ENCODE measurements at places on chromosomes 12 and 14. TPM values are rescaled to one million over a fixed set of nuclear protein-coding genes. Genes with fewer than 3 reads are reported as not detected.

DNA sequence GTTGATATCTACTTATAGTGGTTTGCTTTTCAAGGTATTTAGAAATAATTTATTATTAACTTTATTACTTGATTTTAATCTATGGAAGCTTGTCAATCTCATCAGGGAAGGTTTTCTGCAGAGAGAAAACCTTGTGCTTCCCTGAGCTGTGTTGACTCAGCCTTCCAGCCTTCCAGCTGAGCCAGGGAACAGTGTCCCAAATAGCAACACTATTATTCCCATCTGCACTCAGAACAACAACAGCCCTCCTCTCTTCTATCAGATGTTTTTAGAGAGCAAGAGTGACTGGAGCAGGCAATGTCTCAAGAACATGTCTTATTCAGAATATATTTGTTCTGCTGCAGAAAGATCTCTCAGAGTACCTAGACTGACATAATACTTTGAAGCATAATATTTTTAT is 389.9 kb upstream of the GARIN6 start:
- no peak for DNase-seq

The TAS2R46 gene
- total RNA-seq = not detected

GRCh38 chr14:61581340-61581739 is 114.0 kb upstream of the HIF1A start:
- DNase-seq = no peak

DNA sequence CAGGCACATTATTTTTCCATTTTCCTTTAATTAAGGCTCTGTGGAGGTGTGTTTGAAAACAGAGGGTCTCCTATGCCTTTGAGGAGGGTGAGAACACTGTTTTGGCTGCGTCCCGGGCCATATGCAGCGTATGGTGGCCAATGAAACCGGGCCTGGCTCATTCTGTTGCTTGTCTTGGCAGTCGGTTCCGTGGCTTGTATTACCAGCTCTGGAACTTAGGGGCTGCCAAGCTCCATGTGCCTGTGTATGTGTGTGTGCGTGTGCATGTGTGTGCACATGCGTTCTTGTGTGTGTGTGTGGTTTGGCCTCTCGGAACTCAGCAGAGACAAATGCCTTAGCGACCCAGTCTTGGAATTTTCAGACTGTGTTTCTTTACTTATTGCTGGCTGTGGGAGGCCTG is 2.7 kb downstream of the JDP2 start:
- no peak for DNase-seq

The B4GALNT1 gene
- 14.4 TPM for total RNA-seq

The KRT73 gene
- total RNA-seq = not detected

The FBXL14 gene
- total RNA-seq = 5.6 TPM

- no peak for DNase-seq
Measured at GRCh38 chr14:70149596-70150165, 39.1 kb downstream of the SLC8A3 start.

DNA sequence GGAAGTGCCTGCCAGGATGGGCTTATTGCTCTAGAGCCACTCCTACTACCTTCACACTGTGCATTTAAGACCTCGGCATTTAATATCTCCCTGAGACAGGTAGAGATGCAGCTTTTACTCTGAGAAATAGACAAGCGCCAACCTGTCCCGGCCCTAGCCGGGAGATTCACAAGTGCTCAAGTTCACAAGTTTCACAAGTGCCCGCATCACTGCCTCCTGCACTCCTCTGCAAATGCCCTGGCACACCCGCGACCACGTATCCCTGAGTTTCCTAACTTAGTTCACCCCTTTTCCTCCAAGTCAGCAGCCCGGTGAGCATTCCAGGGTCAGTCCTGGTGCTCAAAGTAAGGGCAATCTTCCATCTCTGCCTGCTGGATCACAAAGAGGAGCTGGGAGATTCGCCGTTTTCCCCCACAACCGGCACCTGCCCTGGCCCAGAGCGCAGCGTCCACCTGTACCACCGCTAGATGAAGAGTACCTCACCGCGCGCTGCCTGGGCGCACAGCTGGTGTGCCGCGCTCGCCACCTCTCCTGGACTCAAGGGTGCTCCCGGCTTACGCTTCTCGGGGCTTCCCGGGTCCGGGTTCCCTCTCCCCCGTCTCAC is 5.0 kb upstream of the SLC38A4 start:
- DNase-seq = no peak

DNA sequence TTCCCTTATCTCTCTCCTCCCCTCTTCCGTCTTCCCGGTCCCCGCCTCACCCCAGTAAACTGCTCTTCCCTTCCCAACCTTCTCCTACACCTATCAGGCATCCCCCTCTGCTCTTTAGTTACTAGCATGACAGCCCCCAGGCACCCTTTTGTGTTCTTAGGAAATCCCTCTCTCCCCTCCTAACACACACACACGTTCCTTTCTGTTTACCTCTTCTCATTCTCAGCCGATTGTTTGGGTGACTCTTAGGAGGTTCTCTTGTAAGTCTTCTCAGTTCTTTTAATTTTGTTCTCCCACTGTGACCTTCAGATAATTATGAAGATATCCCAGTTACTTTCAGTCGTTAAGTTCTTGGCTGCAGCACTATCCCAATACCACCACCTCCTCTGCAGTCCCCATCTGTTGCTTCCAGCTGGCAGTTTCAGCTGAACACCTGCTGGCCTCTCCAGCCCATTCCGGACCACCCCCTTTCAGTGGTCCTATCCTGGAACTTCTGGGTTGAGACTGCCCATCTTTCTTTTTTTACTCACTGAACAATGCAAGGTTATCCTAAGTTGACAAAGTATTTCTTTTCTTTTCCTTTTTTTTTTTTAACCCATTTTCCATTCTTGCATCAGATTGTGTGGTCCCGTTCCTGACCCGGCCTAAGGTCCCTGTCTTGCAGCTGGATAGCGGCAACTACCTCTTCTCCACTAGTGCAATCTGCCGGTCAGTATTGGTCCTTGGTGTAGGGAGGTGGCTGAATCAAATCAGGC is 711 bp downstream of the MARS1 start:
- DNase-seq = no peak

GRCh38 chr12:47920913-47921312 is 16.1 kb upstream of the VDR start:
- no peak for DNase-seq

- DNase-seq = peak; percentile 20
Measured at GRCh38 chr14:68405961-68406360, 386.9 kb downstream of the ZFP36L1 start.

The MYO1H gene
- total RNA-seq = not detected

DNA sequence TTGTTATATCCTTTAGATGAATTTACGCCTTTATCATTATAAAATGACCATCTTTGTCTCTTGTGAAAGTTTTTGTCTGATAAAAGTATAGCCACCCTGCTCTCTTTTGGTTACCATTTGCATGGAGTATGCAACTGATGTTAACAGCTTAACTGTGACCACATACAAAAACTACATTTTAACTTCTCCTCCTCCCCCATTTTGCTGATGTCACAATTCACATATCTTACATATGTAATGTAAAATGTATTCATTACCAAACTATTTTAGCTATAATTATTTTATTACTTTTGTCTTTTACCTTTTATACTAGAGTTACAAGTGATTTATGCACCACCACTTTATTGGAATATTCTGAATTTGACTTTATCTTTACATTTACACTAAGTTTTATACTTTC is 184.5 kb upstream of the NPAS3 start:
- no peak for DNase-seq

DNA sequence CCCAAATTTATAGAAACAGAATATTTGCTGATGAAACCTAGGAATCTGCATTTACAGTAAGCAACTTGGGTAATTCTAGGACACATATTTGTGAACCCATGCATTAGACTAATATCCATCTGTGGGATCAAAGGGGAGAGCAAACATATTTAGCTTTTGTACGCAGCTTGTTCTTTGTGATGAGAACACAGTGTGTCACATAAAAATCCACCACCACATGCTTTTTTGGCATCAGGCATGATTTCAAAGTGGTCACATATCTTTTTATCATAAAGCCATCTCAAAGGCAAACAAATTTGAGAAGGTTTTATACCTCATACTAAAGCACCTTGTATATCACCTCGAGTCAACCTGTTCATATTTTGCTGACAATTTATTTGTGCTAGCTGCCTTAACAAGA is 15.7 kb downstream of the DNAL1 start:
- DNase-seq = no peak

- no peak for DNase-seq
Measured at GRCh38 chr14:102586420-102587104, 5.9 kb upstream of the RCOR1 start.

DNA sequence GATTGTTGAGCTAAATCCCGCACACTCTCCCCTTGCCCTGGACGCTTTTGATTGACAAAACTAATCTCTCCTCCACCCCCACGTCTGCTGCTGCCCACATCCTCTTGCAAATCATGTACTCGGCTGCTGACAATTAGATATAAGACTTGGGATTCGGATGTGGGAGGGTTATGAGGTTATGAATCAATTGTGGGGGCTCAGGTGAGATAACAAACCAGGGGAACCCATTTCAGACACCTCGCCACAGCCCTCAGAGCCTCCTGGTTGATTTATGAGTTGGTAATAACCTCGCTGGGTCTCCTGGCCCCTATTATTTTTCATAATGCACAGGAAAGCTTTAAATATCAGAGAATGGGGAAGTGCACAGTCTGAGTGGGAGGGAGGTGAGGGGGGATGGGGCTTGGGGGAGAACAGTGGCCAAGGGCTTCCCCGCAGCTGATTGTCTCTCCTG is 449.9 kb downstream of the DPF3 start:
- no peak for DNase-seq

- no peak for DNase-seq
Measured at GRCh38 chr12:40056373-40056772, 49.5 kb downstream of the SLC2A13 start.

The GALNT9 gene
- not detected for total RNA-seq

The CCDC38 gene
- not detected for total RNA-seq

DNA sequence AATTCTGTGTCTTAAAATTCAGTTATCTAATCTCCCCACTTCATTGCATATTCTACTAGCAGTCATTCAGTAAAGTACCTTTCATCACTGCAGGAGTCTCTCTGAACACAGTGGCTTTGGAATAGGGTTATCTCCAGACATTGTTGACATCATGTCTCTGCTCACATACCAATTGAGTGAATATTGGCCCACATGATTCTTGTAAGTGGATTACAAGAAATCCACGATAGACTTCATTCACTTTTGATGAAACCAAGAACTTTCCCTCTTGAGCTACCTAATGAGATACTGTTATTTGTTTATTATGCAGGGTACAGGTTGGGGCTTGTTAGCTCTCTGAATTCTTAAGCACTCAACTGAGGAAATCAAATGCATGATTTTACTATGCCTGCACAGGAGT is 284.9 kb downstream of the RAD51B start:
- DNase-seq = no peak

The OR4E2 gene
- not detected for total RNA-seq

DNA sequence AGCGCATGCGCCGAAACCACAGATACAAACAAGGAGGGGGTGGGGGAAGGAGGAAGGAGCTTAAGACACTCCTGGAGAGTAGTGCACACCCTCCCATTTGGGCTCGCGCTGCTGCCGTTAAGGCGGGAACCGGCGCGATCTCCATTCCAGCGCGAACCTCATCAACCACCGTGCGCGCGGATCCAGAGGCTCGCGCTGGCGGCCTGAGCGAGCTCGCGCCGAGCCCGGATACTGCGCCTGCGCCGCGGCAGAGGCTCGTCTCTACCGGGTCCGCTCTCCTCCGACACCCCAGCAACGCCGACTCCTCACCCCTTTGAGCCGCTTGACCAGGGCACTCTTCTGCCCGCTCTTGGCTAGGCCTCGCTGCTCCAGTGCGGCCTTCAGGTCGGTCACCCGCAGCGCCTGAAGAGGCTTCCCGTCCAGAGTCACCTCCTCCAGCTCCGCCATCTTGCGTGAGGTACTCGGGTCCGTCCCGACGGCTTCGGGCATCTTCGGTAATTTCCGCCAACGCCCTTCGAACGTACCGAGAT is at the start of gene ACIN1:
Gene ACIN1 (minus strand): TSS at position 471 of the 530 bp plus-strand sequence. CDS start 24 bp downstream, at position 447.
- peak; percentile 78 for DNase-seq

DNA sequence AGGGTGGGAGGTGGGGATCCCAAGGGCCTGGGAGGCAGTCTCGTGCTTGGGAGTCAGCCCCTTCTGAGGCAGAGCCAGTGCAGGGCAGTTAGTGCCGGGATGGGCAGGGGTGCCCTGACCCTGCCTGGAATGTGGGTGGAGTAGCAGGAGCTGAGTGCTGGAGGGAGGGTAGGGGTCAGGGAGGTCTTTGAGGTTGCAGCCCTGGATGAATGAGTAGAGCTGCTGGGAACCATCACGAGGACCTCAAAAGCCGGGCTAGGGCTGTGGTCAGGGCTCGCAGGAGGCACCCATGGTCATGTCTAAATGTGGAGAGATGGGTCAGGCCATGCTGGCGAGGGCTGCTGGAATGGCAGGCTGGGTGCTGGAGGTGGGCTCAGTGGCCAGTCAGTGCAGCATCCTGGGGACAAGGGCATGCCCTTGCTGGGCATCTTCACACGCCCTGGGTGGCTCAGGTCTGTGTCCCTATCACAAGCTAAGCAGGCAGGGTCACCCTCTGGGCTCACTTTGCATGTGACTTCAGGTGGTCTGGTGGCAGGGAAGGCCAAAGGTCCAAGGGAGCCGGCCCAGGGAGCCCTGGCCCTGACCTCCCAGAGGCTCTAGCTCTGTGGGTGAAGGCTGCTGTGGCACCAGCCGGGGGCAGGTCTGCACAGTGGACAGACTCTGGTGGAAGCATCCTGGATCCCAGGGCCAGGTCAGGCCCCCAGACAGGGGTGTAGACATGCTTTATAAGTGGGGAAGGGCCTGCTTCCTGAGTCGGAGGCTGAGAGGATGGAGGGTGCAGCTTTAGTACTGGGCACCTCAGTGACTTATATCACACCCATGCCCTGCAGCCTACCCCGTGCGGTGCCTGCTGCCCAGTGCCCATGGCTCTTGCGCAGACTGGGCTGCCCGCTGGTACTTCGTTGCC is 24.5 kb downstream of the PAPLN start:
- DNase-seq = no peak
